IMR-90 (cell line): ENCODE measurements at places on chromosomes 16 and 17. TPM values are rescaled to one million over a fixed set of nuclear protein-coding genes. Genes with fewer than 3 reads are reported as not detected.

- peak; percentile 27 for DNase-seq
- H3K27me3 ChIP-seq = no peaks in the 10 kb centered on the region
- H3K4me3 ChIP-seq = no peak overlapping the region
- H3K4me1 ChIP-seq = peaks cover 17% of the 10 kb centered on the region
- no peak overlapping the region for H3K27ac ChIP-seq
Measured at GRCh38 chr17:41492771-41493170, 3.1 kb upstream of the KRT36 start.

GRCh38 chr17:52064791-52065211, 93.7 kb downstream of the CA10 start:
- H3K27me3 ChIP-seq = no peaks in the 10 kb centered on the region
- no peak overlapping the region for H3K27ac ChIP-seq
- no peak for DNase-seq
- no peaks in the 10 kb centered on the region for H3K36me3 ChIP-seq
- H3K4me3 ChIP-seq = no peak overlapping the region

DNA sequence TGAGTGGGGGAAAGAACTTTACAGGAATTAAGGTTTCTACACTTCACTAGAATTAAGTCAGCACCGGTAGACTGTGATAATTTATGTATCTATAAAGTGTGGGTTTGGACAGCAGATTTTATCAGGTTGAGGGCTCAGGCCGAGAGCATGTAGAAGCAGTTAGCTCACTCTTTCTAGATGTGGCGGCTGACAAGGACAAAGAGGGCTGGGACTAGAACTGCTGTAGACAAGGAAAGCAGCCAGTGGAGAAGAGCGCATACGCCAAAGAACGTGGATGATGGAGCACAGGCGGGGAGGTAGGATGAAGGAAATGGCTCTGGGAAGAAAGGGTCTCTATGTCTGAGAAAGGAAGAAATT, 504 bp upstream of the GOSR1 start:
- H3K4me3 ChIP-seq = peak overlapping the region; percentile 70
- no peaks in the 10 kb centered on the region for H3K27me3 ChIP-seq
- peaks cover 2% of the 10 kb centered on the region for H3K4me1 ChIP-seq
- H3K36me3 ChIP-seq = peaks cover 5% of the 10 kb centered on the region
- peak overlapping the region; percentile 14 for H3K27ac ChIP-seq
- peak; percentile 7 for DNase-seq

The PROCA1 gene
- total RNA-seq = 0.28 and 0.36 TPM in 2 replicates

The GPR139 gene
- not detected in 2 replicates for total RNA-seq

The CLEC3A gene
- not detected in 2 replicates for total RNA-seq

The SENP3 gene
- total RNA-seq = 72.8 and 120 TPM in 2 replicates
